ENCODE measurements at places on chromosomes 12 and 14.
A peak's percentile ranks its signal among the peaks of the same experiment; 100 is the strongest.

DNA sequence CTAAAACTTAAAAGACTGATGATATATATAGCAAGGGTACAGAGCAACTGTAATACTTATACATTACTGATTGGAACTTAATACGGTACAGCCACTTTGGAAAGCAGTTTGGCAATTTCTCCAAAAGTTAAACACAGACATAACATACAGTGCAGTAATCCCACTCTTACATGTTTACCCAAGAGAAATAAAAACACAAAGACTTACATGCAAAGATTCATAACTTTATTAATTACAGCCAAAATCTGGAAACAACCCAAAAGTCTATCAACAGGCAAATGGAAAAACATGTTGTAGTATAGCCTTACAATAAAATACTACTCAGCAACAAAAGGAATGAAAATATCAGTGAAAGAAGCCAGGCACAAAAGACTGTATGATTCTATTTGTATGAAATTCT lies 84.6 kb downstream of the GARIN6 start:
- DNase-seq = no peak

DNA sequence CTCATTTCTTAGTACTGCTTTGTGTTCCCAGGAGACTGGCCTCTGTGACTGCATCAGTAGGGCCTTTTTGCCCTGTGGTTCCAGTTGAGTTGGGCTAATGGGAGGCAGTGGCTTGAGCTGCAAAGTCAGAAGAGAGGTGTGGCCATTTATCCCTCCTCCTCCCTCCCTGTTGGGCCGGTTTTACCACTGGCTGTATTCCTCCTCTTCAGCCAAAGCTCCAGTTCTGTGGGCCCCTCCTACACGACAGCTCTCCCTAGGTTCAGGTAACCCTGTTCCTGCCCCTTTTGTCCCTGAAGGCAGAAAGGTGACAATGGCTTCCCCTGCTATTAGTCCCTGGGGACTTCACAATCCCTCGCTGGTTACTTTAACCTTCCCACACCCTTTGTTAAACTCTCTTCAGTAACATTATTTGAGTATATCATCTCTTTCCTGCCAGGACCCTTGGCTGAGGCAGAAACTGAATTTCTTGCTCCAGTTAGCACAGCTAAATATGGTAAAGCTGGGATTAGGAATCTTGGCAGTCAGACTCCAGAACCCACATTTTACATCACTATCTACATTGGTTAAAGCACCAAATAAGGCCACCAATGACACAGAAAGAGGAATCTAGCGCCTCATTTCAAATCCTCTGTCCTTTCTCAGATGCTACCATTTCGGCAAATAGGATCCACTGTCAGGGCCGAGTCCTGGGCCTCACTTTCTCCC lies 121.9 kb upstream of the SLC35F4 start:
- DNase-seq = peak; percentile 14

- peak; percentile 96 for DNase-seq
Measured at GRCh38 chr12:54411391-54412241, 7.5 kb downstream of the ITGA5 start.

DNA sequence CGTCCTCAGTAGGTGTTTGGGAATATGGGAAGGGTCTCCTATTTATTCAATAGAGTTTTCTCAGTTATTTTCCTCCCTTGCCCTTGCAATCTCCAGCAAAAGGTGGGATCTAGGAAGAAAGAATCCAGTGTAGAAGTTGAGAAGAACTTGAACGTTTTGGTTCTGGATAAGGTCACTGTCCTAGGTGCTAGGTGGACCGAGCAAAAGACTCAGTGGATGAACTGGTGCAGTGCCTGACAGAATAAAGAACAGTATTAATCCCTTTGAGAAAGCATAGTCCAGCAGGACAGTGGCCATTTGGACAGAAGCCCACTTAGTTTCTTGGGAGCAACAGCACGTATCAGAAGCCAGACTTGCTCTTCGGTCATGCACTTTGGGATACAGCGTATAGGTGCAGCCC lies 32.7 kb upstream of the LRTM2 start:
- no peak for DNase-seq

GRCh38 chr14:34179727-34180126 lies 228.9 kb upstream of the EGLN3 start:
- no peak for DNase-seq

DNA sequence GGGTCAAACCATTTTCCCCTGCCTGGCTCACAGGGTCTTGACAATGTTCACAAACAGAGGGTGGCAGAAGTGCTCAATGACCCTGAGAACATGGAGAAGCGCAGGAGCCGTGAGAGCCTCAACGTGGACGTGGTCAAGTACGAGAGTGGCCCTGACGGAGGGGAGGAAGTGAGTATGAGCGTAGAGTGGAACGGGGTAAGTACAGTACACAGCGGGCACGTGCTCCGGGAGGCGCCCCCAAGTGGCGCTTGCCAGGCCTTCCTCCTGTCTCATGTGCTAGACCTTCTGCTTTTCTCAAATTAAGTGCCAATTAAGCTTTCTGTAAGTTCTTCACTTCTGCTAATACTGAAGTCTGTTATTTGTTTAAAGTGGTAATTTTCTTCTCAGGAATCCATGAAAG lies 35.9 kb downstream of the XRCC3 start:
- DNase-seq = no peak
